HFF-Myc (cell line): ENCODE measurements at places on chromosomes 3 and 15.

DNA sequence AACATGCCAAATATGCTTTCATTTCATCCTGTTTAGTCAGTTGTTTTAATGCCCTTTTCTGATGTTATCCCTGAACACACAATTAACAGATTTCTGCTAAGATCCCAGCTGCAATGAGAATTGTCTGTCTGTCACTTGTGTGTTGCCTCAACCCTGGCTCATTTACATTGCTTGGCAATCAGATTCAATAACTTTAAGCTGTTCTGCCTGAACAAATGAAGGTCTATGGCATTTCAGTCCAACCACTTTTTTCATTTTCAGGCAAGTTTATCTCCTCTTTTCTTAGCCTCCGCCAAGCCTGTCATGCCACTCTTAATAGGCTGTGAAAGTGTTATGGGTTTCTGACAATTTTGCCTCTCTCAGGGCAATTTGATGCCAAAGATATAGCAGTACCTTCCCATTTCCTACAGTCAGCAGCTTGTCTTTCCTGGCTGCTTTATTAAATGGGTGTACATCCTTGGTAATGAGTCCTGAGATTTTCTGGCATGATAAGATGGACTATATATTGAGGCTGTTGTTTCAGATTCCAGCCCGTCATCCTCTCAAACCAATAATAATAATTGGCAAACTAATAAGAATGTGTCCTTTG lies 68.7 kb upstream of the ADAMTS9 start:
- DNase-seq = no peak

GRCh38 chr3:174355505-174355904 lies 503.6 kb upstream of the NAALADL2 start:
- no peak for DNase-seq

GRCh38 chr3:170635385-170635735 lies 49.5 kb upstream of the SLC7A14 start:
- no peak for DNase-seq

- DNase-seq = no peak
These were observed 546.2 kb downstream of the MECOM start for GRCh38 chr3:169117264-169117663.

DNA sequence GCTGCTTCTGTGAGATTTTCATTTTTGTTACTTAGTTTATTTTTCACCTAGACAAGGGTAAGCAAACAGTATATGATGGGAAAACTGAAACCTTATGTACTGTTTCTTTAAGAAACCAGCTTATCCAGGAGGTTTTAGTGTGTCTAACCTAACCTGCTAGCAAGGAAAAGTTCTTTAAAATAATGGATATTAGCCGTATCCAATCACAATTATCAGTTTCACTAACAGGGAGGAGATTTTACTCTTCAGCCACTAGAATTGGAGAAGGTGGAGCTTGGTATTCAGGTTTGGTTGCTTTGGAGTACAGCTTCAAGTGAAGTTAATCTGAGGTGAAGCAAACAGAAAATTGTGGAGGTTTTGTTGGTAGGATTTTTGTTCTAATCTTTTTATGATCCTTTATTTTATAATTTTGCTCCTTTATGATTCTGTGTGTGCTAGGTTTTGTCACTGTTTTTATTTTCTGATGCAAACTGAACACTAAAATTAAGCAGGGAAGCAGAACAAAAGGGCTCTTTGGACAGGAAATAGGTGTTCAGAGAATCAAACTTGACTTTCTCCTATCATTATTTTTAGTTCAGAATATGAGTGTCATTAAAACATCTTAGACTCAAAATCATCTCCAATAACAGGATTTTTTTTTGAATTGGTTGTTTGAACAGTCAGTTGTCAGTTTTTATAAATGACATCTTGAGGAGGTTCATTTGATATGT lies 13.0 kb downstream of the ZFAND6 start:
- DNase-seq = peak; percentile 87

DNA sequence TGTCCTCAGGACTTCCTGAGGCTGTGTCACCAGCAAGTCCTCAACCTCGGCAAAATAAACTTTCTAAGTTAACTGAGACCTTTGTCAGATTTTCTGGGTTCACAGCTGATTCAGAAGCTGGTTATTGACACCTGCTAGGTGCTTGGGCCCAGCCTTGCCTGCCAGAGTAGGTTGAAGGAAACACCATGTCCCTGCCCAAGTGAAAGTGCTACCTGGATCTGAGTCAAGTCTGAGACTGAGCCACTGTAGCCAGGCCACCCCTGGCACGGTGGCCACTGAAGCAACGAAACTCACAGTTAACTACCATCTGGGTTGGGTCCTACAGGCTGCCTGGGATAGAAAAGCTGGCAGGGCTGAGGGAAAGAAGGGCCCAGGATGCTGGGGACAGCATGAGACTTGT lies 8.2 kb downstream of the HYAL2 start:
- no peak for DNase-seq

GRCh38 chr3:54324103-54324502 lies 201.8 kb downstream of the CACNA2D3 start:
- no peak for DNase-seq

DNA sequence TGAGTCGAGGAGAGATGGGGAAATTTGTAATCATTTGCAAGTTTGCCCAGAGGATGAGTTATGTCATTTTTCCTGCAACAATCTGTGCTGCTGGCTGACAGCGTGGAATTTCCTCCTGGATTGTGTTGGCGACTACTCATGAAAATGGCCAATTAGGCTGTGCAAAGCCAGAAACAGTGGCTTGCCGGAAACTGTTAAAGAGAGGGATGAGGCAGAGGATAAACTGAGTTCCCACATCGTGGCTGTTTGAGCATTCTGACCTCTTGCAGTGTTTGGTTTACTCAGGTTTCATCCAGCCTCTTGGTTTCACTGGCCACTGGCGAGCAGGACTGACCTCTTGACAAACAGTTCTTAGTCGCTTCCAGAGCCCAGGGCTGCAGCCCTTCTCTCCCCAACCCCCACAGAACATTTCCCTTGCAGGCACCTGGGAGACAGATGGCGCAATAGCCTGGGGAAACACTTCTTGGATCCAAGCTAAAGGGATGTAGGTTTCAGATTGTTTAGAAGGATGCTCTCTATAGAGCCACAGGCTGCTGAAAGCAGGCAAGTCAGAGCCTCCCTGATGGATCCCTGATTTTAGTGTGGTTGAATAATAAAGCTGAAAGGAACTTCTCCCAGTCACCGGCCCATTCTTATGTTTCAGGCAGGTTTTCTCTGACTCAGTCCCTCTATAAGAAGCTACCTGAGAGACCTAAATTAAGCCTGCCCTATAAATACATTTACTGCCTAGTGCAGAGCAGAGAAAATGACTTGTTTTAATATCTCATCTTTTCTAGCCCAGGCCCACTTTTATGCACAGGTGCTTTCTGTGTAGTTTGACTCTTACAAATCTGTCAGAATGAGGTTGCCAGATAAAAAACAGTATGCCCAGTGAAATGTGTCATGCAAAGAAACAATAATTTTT lies 92.8 kb upstream of the UBE2E1 start:
- peak; percentile 86 for DNase-seq

DNA sequence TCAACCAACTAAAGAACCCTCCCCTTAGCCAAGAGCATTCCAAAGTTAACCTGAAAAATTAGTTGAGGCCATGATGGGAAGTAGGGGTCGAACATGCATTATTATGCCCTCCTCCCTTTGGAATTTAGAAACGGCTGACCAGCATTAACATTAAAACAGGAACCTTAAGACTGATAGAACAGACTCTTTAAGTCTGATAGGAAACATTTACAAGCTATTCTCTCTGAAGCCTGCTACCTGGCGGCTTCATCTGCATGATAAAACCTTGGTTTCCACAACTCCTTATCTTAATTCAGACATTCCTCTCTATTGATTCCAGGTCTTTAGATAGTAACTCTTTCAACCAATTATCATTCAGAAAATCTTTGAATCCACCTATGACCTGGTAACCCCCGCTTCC lies 331.0 kb downstream of the CGGBP1 start:
- DNase-seq = no peak
